ENCODE measurements at places on chromosomes 16 and 17.

GRCh38 chr16:31033709-31034492 lies 543 bp downstream of the STX4 start:
- DNase-seq: peak; percentile 24

- DNase-seq: no peak
These were observed 215.9 kb downstream of the RPTOR start for GRCh38 chr17:80760511-80760911.

DNA sequence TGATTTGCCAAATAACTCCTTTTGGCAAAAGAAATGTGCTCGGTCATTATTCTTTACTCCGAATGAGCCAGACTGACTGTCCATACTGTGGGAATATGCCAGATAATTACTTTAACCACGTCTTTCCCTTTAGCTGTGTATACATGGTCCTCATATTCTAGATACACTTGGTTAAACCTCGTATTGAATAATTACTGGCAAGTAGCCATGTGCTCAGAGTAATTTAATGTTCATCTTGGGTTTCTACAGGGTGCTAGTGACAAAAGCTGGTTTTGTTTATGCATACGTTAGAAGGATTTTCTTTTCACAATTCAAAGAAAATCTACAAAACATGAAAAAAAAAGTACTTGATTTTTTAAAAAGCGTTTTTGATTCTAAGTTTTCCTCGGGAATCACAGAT lies 540.3 kb downstream of the KCNJ2 start:
- DNase-seq: no peak

DNA sequence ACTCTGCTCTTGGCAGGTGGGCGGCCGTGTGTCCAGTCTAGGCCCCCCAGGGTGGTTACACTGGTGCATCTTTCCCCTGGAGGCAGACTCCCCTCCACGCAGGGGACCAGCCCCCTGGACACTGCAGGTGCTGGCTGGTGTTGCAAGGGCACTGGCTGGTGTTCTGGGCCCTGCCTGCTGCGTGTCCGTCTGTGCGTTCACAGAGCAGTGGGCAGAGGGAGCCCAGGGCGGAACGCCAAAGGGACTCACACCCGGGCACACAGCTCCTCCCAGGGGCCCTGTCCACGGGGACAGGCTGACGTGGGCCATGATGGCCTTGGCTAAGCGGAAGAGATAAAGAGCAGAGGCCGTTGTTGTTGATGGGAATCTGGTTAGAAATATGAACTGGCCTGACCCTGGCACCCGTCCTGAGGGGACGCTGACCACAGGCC lies 27.3 kb downstream of the ACSF3 start:
- DNase-seq: no peak

GRCh38 chr17:55845385-55845784 lies 94.5 kb downstream of the PCTP start:
- DNase-seq: no peak

DNA sequence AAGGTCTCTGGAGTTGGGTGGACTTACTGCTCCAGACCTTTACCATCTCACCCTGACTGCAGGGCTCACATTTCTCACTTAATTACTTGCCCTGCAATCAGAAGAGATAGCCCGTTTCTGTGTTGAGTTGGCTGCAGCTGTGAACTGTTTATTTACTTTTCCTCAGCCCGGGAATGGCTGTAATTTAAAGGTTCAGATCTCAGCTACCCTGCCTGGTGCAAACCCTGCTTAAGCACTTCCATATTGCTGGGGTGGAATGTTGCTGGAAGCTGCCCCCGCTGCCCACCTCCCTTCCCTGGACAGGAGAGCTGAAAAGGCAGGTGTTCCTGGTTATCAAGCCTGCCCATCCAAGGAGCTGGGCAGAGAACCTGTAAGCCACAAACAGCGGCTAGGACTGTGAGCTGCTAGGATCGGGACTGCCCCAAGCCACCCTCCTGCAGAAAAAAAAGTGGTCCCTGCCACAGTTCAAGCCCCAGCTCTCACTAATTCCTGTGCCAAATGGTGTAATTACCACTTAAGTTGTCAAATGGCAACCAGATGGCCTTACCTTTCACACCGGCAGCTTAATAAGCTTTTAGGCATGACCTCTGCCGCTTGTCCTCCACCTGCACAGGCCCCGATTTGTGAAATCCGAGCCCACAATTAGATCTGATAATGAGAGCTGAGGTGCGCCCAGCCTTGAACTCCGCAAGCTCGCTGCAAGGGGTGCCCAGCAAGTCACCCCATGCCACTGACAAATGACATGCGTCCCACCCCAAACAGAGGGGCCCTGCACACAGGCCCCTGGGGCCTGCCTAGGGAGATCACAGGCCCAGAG lies 269.8 kb downstream of the C16orf95 start:
- DNase-seq: no peak

DNA sequence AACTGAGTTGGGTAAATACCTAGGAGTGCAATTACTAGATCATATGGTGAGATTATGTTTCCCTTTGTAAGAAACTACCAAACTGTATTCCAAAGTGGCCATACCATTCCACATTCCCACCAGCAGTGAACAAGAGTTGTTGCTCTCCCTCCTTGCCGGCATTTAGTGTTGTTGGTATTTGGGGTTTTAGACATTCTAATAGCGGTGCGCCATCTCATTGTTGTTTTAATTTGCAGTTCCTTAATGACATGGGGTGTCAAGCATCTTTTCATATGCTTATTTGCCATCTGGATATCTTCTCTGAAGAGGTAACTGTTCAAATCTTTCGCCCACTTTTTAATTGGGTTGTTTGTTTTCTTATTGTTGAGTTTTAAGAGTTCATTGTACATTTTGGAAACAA lies 164.2 kb upstream of the LHX1 start:
- no peak for DNase-seq

DNA sequence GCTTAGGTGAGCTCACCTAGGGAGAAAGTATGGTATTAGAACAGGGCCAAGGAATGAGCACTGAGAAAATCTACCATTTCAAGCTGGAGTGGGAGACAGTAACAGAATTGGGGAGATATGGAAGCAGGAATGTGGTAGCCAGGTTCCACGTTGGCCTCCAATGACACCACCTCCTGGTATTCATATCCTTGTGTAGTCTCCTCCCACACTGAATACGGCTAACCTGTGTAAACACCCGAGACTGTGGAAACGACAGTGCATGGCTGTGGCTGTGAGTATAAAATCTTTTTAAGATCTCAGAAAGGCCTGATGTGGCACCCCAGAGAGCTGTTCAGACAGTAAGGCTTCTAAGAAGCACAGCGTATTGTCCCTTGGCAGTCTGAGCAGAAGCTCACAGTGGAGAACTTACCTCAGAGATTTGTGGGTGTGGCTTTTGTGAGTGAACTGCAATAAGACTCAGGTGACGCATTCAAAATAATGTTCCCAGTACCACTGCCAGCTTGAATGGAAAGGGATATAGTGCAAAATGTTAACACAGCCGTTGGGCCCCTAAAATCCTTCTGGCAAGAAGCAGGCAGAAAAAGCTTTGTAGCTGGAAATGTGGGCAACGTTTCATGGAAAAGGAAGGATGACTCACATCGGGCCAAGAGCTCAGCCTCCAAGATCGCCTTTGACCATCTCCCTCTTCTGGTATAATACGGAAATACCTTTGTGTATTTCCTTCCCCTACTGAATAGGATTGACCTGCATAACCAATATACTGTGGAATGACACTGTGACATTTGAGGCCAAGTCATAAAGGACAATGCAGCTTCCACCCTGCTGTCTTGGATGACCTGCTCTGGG lies 14.4 kb downstream of the SDR42E1 start:
- no peak for DNase-seq

Measured in esophagus squamous epithelium (tissue), 5 donors.